RKO (cell line): ENCODE measurements at places on chromosomes 7 and 10.

DNA sequence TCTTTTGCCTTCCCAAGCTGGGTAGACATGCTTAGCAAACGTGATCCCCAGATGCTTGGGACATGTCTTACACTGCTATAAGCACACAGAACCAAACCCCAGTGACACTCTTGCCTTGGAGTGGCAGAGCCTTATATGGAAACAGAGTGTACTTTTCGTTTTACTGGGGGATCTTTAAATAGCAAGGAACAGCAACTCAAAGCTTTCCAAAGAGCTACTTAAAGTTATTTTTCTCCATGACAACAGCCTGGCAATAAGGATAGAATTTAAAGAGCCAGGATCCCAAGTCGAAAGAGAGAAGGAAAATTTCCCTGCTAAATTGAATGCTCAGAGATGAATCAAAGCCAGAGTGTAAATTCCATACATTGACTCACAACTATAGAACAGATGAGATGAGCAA lies 67.8 kb downstream of the ZNF365 start:
- no peak for DNase-seq

GRCh38 chr10:52959810-52960209 lies 187.2 kb upstream of the MBL2 start:
- no peak for DNase-seq

DNA sequence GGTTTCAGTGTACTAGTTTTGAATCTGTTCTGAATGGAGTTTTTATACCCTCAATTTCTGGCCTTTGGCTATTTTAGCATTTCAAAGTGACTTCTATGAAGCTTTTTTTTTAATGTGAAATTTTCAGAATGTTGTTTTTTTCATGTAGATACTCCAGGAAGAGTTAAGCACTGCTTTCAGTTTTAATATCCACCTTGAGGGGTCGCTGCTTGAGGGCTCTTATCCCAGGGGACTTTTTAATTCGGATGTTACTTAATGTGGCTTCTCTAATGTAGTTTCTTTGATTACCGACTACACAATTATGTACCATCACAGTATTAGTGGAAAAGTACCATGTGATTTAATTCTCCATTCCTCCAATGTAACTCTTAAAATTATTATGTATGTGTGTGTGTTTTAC lies 5.2 kb downstream of the IFIT5 start:
- no peak for DNase-seq

- DNase-seq, result no peak
Measured at GRCh38 chr7:138014686-138015085, 12.8 kb upstream of the CREB3L2 start.

DNA sequence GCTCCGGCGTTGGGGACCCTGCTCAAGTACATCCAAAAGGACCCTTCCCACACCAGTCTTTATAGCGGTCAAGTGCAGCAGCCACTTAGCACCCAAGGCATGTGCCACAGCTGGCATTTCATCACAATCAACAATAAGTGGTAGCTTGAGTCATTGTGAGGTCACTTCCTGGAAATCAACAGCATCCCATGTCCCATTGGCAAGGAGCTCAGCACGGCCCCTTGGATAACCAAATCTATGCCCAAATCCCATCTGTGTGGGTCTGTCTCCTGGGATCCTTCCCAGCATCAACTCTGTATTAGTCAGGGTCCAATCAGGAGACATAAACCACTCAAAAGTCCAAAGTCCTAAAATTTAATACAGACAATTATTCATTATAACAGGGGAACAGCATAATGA lies 27.1 kb downstream of the MDH2 start:
- peak; percentile 80 for DNase-seq

- no peak for DNase-seq
Measured at GRCh38 chr7:30464231-30464671, 14.3 kb downstream of the NOD1 start.

DNA sequence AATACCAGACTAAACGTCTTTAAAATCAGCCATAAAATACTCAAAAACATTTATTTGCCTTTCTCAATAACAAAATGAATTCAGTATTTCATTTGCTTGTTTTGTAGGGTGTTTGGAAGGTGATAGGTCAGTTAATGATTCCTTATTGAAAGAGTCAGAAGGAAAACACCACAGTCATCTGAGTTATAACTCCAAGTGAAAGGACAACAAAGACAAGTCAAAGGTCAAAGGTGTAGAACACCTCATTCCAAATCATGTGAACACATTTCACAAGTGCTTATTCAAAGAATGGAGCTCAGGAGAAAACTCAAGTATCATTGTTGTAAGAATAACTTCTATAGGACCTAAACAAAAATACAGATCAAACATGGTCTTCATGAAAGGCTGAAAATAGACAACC lies 318.6 kb upstream of the PHF14 start:
- DNase-seq, result no peak

GRCh38 chr10:74924251-74924963 lies 98.0 kb downstream of the KAT6B start:
- peak; percentile 72 for DNase-seq

- DNase-seq, result peak; percentile 23
Measured at GRCh38 chr10:42637142-42637541, 1.2 kb downstream of the ZNF33B start.

GRCh38 chr7:42068554-42069280 lies 168.3 kb downstream of the GLI3 start:
- no peak for DNase-seq

- DNase-seq, result no peak
Measured at GRCh38 chr10:117257721-117258120, 16.8 kb downstream of the SLC18A2 start.

DNA sequence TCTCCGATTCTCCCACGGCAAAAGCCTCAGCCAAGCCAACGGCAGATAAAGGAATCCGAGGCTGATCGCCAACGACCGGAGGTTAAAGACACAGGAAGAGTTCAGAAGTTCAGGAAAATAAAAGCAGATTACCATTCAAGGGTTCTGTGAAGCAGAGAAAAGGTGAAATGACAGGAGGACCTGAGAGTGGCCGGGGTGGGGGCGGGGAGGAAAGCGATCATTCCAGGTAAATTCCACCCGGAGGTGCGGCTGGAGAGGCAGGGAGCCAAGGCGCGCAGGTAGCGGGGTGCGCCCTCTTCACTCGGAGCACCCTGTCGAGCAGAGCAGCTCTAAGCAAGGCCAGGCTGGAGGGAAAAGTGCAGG lies 35.3 kb upstream of the SEPHS1 start:
- no peak for DNase-seq

DNA sequence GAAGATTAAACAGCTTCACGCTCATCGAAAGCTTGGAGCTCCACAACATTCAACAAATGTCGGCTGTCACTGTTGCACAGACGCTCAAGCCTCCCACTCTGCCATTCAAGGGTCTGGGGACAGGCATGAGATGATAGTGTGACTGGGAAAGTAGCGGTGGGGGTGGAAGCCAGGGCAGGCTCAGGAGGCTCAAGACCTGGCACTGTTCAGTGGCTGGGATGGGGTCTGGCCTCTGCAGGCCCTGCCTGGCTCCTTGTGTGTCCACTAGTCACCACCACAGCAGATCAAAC lies 13.5 kb upstream of the GTPBP4 start:
- DNase-seq, result no peak

DNA sequence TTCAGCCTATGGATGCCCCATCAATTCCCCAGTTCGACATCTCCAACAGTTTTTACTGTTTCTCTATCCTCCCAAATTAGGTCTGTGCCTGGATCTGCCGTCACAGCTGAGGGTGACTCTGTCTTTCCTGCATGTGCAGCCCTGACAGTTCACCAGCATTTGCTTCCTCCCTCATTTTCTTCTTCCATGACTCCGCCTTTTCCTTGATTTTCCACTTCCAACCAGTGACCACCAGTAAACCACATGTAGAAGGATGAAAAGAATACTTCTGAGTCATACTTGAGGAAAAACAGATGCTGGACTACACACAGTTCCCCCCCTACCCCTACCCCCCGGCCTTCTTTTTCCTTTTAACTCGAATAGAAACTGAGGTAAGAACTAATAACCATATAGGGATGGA lies 311.8 kb upstream of the POM121L12 start:
- no peak for DNase-seq

GRCh38 chr10:79563426-79563825 lies 3.2 kb upstream of the SFTPA2 start:
- DNase-seq, result no peak

- no peak for DNase-seq
Measured at GRCh38 chr7:127713758-127714157, 61.8 kb downstream of the SND1 start.

GRCh38 chr7:113890331-113891030 lies 28.3 kb downstream of the PPP1R3A start:
- DNase-seq, result no peak

- DNase-seq, result peak; percentile 86
Measured at GRCh38 chr7:78279032-78279431, 480.5 kb downstream of the PHTF2 start.

- DNase-seq, result no peak
Measured at GRCh38 chr10:15763006-15763405, 43.3 kb upstream of the ITGA8 start.
